ENCODE measurements at places on chromosomes 4 and X.

DNA sequence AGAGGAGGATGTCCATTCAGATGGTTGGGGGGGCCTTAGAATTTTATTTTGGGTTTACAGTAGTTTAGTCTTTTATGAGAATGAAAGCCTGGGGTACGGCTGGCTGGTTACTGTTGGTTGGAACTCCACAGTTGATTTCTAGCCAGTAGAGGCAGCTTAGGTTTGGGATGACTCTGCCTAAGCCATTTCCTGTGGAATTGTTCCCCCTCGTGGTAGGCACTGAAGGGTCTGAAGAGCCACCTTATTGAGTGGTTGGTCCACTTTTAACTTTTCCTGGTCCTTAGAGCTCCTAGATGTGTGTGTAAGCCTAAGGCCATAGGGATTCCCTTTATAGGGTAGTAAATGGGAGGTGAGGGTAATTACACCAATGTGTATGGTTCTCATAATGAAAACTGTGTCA, 19.7 kb downstream of the SPIN3 start:
- DNase-seq: no peak

DNA sequence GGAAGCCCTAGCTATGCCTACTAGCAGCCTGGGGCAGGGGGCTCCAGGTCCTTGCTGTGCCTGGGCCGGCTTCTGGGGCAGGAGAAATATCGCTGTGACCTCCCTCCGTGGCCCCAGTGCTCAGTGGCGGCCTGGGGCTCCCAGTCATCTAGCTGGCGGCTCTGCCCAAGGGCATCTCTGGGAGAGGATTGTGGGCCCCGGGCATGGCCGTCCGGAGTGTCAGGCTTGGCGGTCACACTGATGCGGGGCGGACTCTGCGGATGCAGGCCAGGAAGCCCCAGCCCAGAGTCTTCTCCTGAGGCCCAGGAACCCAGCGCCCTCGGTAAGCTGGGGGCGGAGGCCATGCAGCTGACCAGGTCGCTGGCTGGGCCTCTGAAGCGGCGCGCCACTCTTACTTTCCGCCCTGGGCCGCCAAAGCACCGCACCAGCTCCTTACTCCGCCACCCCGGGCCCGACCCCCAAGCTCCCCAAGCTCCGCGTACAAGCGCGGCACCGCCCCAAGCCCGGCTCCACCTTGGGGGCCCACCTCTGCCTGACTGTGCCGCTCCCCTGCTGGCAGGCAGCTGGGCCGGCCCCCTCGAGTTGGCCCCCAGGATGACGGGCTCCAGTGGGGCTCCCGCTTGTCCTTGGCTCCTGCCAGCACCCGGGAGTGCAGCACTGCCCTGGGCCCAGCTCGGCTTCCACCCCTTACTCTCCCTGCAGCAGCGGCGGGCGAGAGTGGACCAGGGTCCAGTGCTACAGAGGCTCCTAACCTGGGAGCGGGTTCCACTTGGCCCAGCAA, 720.0 kb downstream of the PCDH18 start:
- DNase-seq: no peak

DNA sequence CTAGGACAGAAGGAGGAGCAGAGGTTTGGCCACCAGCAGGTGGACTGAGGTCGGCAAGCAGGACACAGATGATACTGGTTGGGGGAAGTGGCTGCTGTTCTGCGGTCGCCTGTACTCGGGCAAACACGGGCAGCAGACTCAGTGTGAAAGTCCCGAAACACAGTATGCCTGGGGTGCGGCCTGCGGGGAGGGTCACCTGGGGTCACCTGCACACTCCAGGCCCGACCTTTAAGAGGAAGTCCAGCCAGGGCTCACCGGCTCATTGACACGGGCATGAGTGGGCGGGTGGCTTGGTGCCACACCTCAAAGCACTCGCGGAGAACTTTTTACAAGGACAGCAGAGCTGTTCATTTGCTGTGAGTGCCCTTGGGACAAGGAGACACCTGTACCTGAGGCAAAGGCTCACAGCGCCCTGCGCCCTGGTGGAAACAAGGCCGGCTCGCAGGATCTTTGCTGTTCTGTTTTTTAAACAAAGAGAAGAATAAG, 71.5 kb upstream of the MXD4 start:
- DNase-seq: no peak

DNA sequence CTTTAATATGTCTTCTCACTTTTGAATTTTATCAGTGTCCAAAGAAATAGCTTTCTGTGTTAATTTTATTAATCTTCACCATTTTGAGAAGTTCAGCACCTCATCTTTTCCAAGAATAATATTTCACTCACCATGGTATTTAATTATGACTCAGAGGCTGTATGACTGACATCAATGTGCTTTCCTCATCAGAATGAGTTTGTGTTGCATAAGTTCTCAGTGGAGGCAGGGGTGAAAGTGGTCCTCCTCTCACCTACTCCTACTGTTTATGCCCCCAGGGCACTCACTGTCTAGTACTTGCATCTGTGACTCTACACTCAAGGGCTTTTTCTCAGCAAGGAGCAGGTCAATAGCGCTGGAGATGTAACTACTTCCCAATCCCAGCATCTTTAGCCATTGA, 905.3 kb upstream of the INTU start:
- DNase-seq: no peak

GRCh38 chrX:40414335-40414734, 166.4 kb upstream of the ATP6AP2 start:
- DNase-seq: no peak

- DNase-seq: no peak
Measured at GRCh38 chrX:20378233-20378920, 111.7 kb upstream of the RPS6KA3 start.

- no peak for DNase-seq
Measured at GRCh38 chr4:128831531-128832242, 22.2 kb downstream of the JADE1 start.

GRCh38 chr4:109005523-109005922, 242.7 kb upstream of the ETNPPL start:
- DNase-seq: peak; percentile 4

- no peak for DNase-seq
Measured at GRCh38 chr4:38129460-38130227, 169.4 kb downstream of the PTTG2 start.

- DNase-seq: no peak
Measured at GRCh38 chrX:31271615-31272471, 200.0 kb upstream of the FTHL17 start.

DNA sequence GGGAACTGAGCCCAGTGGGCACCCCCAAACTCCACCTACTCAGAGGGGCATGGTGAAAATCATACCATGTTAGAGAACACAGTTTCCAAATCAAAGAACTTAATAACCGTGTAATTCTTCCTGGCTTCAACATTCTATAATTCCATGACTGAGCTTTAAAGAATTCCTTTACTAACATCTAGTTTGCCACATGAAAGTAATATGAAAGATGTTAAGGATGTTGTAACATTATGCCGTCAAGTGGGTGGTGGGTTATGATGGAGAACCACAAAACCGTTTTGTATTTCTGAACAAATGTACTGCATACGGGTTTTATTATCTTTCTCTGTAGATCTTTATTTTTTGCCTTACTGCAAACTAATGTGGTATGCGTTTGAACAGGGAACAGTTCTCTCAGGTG, 549.0 kb upstream of the MAGEB2 start:
- no peak for DNase-seq

DNA sequence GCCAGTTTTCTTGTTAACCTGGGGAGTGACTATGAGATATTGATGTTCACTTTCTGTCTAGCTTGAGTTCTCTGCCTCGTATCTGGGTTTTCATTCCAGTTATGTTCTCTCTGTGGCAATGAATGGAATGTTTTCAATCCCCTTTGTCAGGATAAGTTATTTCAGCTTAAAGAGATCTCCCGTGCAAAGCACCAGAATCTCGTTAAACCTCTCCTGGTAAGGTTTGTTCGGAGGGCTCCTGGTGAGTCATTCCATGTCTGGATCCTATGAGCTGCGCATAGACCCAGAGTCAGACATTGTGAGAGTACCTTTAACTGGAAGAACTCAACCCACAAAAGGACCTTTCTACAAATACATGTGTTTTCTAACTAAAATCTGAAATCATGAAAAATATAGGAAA, 51.0 kb downstream of the KDR start:
- no peak for DNase-seq

DNA sequence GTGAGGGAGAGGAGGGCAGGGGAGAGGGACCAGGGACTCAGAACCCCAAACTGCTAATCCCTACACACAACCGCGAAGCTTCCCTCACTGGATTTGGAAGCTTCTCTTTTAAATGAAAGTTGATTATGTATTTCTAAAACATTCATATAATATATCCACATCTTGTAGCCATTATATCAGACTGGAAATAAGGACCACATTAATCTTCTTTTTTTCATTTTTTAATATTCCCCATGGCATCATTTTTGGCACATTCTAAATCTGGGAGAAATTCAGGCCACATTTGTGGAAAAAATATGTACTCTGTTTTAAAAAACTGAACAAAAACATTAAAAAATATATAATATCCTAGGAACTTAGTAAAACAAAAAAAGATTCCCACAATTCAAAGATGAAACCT, 97.8 kb downstream of the AFAP1 start:
- DNase-seq: no peak

GRCh38 chr4:149881744-149882143, 66.1 kb upstream of the IQCM start:
- DNase-seq: no peak

DNA sequence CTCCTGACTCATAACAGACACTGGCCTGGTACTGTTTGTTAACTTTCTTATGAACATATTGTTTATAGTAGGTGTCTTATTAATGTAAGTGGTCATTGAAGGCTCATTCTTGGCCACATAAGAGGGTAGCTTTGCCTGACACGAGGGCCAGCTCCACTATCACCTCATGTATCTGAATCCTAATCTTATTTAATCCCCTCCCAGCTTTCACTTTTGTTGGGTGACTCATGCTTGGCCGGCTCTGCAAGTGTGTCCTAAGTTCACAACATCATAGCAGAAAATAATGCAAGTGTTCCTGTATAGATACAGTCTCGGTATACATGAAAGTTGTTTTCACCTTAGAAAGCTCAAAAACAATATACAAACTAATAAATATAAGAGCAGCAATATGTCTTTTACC, 283.8 kb downstream of the IQCM start:
- DNase-seq: no peak

GRCh38 chr4:86261636-86262035, 98.2 kb downstream of the MAPK10 start:
- no peak for DNase-seq

- DNase-seq: no peak
Measured at GRCh38 chr4:79611026-79611425, 203.0 kb upstream of the GK2 start.

- DNase-seq: peak; percentile 87
Measured at GRCh38 chr4:76948443-76949275, 893 bp upstream of the SEPTIN11 start.

DNA sequence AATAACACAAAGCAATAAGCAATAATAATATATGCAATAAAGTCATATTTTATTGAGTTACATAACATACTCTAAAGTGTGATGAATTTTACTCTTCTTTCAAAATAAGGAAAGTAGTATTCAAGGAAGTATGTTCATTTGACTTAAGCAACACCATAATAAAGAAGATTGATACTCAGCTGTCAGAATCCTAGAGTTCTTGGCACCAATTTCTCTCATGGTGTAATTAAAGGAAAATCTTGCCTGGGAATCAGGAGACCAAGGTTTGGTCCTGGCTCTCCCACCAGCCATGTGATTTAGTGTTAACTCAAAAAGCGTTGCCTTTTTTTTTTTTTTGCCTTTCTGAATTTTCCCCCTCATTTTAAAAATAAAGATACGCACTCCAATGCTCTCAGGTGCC, 17.1 kb downstream of the MYOZ2 start:
- DNase-seq: no peak

DNA sequence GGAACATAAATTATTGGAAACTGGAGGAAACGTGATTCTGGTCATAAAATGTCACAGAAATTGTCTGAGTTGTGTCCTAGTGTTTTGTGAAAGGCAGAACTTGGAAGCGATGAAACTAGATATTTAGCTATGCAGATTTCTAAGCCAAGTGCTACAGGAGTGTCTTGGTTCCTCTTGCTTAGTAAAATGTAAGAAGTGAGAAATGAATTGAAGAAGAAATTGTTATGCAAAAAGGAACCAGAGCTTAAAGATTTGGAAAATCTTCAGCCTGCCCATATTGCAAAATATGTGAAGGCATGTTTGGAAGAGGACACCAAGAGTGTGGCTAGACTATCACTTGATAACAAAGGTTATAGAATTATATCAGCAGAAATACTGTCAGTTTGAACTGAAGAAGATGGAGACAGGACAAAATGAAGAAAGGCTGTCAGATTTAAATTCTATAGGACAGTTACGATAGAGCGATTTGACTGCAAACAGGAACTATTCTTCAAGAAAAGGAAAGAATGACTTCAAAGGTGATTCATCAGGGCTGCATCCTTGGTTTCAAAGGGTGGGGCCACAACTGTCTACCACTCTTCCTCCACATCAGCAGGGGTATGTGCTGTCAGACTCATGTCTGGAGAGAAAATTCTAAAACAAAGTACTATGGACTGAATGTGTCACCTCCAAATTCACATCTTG, 9.4 kb upstream of the CDS1 start:
- DNase-seq: peak; percentile 82

GRCh38 chrX:1521459-1521956, 15.5 kb downstream of the P2RY8 start:
- DNase-seq: peak; percentile 64

GRCh38 chrX:104018126-104018525, 4.6 kb upstream of the H2BW1 start:
- no peak for DNase-seq

- no peak for DNase-seq
Measured at GRCh38 chrX:68826113-68826980, 2.5 kb upstream of the EFNB1 start.

- no peak for DNase-seq
Measured at GRCh38 chrX:118534716-118535493, 39.3 kb downstream of the DOCK11 start.

DNA sequence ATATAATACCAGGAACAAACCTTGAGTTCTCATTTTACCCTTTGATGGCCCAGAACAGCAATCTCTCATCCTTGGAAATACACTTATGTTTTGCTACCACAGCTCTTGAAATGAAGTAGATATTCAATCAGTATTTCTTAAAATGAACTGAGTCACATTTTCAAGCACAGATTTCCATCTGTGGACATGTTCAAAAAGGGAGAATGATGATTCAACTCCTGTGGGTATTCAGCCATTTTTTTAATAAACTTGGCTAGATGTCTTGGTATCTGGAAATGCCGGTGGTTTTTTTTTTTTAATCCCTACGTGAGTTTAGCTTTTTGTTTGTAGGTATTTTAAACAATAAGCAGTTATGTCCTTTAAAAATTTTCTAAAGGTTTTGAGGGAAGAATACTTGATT, 64.2 kb upstream of the TRPC5OS start:
- no peak for DNase-seq

GRCh38 chr4:13701937-13702446, 74.5 kb upstream of the BOD1L1 start:
- DNase-seq: peak; percentile 33

Measured in inflammatory macrophage (primary cell).